ENCODE measurements at places on chromosomes 1 and 21.

GRCh38 chr1:229371624-229372023 lies 28.8 kb upstream of the CCSAP start:
- no peak for DNase-seq

- DNase-seq = no peak
Observed at GRCh38 chr1:74818661-74819456, 85.9 kb downstream of the TYW3 start.

DNA sequence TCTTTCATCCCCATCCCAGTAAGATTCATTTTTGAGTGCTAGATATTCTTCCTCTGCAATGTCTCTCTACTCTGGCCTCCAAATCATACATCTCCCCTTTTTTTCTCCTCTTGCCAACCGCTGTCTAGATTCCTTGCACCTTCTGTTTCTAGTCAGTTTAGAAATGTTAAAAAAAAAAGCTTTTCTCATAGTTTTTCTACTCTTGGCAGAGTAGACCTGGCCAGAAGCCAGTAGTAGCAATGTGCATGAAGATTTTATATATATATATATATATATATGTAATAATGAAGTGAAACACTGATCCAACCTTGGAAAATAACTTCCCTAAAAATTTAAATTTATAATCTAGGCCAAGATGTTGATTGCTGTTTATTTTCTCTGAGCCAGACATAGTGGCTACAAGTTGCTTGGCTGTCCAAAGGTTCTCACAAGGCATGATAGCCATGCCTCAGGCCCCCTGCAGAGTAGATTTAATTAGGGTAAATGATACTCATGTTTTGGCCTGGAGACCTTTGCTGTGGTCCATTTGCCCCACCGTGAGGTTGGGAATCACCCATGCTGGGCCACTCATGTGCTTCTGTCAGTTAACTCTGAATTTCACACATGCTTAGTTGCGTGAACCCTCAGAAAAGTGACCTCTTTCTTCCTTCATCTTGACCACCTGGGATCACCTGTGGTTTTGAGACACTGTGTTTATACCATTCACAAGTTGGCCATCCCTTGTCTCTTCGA lies 103.4 kb upstream of the KCNE2 start:
- no peak for DNase-seq

DNA sequence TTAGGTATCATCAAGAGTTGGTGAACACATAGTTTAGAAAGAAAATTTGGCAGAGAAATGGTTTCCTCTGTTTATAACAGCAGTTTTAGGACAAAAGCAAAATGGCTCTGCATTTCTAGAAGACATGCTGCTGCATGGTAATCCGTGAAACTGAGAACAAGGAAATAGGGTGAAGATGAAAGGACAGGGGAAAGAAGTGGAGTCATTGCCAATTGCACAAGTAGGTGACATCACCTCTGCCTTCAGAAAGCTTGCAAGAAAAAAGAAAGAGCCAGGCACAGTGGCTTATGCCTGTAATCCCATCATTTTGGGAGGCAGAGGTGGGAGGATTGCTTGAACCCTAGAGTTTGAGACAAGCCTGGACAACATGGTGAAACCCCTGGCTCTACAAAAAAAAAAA lies 217.6 kb downstream of the LMX1A start:
- DNase-seq = no peak

- no peak for DNase-seq
Observed at GRCh38 chr1:182107209-182107608, 45.7 kb upstream of the ZNF648 start.

DNA sequence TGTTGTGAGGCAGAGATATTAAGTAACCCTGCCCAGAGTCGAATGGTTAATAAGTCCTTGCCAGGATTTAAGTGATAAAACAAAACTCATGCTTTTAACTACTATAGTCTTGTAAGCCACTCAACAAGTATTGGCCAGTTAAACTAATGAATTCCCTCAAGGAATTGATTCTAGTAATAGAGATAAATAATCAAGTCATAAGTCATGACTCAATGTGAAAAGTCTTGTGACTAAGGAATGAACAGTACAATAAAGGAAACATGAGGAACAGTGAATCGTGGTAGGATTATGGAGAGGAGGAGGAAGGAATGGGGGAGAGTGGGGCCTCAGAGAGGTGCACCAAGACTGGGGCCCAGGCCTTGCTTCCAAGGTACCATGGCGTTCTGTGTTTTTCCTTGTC lies 104.7 kb downstream of the FGGY start:
- DNase-seq = no peak

GRCh38 chr1:193486671-193487229 lies 300.3 kb upstream of the B3GALT2 start:
- no peak for DNase-seq

DNA sequence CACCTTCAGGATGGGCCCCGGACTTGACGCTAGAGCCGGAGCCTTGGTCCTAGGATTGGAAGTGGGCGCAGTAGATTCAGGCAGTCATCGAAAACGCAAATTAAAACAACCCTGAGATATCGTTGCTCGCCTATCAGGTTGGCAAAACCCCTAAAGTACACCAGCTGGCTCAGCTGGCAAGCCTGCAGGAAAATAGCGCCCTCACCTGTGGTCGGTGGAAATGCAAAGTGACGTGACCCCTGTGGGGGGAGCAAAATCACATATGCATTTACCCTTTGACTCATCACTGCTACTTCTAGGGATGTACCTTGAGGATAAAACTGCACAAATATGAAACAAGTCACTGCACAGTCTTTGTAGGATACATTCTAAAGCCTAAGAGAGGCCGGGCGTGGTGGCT lies 170.3 kb upstream of the TMEM51 start:
- no peak for DNase-seq

GRCh38 chr1:236860674-236861073 lies 65.6 kb downstream of the MTR start:
- DNase-seq = no peak

GRCh38 chr1:9121496-9122409 lies 7.1 kb downstream of the GPR157 start:
- DNase-seq = no peak

DNA sequence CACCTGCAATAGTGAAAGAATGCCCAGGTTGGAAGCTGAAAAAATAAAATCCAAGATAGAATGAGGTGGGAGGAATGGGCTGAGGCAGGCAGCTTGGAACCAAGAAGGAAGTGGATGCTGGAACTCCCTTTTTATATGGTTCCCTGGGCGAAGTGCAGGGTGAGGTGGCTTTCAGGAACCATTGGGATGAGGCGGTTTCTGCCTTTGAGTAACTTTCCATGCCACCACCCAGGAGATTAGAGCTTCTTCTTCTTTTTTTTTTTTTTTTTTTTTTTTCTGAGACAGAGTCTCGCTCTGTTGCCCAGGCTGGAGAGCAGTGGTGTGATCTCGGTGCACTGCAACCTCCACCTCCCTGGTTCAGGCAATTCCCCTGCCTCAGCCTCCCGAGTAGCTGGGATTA lies 17.8 kb upstream of the MRPS6 start:
- DNase-seq = no peak

DNA sequence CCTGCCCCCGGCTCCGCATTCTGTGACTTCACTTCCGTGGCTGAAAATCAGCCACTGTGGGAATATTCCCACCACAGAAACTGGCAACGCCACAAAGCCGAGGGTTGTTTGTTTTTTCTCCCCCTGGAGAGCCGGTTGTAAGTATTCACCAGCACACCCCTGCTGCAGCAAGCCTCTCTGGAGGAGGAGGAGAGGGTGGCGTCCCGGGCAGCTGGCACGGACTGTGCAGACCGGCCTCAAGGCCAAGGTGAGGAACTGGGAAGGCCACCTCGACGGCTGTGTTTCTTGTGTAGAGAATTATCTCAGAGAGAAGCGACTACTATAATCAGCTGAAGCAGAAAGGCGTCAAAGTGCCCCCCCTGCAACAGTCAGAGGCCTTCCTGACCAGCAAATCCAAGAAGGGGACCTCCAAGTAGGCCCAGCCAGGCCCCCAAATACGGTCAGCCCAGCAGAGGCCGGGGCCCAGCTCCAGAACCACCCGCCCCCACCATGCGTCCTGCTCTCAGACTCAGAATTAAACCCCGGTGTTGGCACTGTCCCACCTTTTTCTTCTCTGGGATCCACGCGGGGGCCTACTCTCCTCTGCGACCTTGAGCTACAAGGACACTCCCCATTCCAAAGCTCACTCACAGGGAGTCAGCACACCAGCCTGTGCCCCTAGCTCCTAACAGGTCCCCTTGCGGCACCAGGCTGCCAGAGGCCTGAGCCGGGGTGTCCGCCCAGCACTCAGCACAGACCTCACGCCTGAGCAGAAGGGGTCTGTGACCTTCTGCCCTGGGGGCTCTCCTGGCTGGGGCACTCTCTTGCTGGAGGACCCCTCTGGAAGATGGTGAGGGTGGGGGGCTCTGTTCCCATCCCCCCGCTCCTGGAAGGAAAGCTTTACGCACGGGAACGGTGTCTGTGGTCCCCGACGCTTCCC lies 1.2 kb upstream of the SMIM1 start:
- DNase-seq = no peak

- no peak for DNase-seq
Observed at GRCh38 chr1:119542492-119542946, 35.5 kb downstream of the HSD3B1 start.

GRCh38 chr1:177289532-177289931 lies 118.8 kb downstream of the BRINP2 start:
- no peak for DNase-seq

- DNase-seq = no peak
Observed at GRCh38 chr1:235369802-235370201, 2.6 kb downstream of the TBCE start.

- no peak for DNase-seq
Observed at GRCh38 chr1:99623554-99623953, 22.4 kb upstream of the PALMD start.

GRCh38 chr1:68521286-68521685 lies 24.4 kb upstream of the DEPDC1 start:
- no peak for DNase-seq

DNA sequence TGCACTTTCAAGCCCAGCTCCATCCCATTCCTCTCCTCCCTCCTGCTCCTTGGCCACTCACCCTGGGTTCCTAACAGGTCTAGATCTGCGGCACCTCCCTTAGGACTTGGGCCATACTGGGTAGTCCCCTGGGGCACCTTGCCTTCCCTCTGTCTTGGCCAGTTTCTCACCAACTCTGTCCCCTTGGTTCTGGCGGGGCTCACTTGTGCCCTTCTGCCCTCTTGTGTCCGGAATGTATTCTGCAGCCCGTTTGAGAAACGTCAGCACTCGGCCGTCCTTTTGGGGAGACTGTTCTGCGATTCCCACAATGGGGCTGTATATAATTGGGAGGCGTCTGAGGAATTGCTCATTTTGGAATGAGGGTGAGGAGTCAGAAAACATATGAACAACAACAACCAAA lies 162.4 kb downstream of the ZSCAN20 start:
- peak; percentile 28 for DNase-seq

DNA sequence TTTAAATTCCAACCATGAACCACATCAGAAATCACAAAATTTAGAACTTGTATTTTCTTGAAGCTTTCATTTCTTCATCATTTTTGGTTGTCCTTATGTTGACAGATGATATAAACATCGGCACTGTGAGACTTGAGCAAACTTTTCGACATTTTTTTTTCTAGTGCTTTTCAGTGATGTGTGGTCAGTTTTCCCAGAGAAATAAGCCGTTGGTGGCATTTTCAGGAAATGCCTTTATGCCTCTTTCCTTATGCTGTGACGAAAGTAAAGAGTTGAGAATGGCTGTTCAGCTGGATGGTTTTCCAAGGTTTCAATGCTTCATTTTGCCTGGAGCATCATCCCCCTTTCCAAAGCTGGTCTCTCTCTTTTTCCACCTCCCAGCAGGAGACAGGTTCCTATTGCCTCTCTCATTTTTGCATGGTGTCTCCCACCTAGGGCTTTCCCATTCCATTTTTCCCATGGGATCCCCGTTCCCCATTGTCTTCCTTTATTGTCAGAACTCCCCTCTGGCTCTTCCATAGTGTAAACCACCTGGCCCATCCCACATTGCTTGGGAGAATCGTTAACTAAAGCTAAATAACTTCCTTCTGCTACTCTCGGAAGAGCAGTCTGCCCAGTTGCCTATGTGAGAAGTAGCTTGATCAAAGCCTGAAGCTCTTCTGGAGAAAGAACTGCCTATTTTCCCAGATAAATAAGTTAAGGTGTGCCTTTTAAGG lies 61.4 kb upstream of the DYNLT5 start:
- peak; percentile 65 for DNase-seq

- no peak for DNase-seq
Observed at GRCh38 chr21:21101911-21102310, 103.7 kb downstream of the NCAM2 start.

GRCh38 chr1:114558544-114558943 lies 22.9 kb downstream of the BCAS2 start:
- DNase-seq = no peak

GRCh38 chr1:167433884-167434283 lies 84.4 kb downstream of the CD247 start:
- DNase-seq = no peak

GRCh38 chr1:12454406-12455391 lies 163.3 kb downstream of the DHRS3 start:
- DNase-seq = peak; percentile 80

DNA sequence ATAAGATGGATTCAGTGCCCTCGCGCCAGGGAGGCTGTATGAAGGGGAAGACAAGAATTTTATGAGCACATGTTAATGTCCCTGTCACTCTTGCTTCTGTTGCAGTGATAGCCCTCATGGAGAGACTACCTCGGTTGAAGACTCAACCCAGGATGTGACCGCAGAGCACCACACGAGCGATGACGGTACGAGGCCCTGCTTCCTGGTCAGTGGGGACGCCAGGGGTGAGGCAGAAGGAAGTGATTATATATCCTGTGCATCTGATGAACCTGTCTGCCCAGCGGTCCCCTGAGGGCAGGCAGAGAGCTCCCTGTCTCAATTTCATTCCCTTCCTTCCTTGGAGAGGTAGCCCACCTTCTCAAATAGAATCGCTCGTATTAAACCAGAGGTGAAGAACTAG lies 20.0 kb upstream of the IKBKE start:
- DNase-seq = no peak

- no peak for DNase-seq
Observed at GRCh38 chr21:33037501-33037900, 11.8 kb downstream of the OLIG2 start.

DNA sequence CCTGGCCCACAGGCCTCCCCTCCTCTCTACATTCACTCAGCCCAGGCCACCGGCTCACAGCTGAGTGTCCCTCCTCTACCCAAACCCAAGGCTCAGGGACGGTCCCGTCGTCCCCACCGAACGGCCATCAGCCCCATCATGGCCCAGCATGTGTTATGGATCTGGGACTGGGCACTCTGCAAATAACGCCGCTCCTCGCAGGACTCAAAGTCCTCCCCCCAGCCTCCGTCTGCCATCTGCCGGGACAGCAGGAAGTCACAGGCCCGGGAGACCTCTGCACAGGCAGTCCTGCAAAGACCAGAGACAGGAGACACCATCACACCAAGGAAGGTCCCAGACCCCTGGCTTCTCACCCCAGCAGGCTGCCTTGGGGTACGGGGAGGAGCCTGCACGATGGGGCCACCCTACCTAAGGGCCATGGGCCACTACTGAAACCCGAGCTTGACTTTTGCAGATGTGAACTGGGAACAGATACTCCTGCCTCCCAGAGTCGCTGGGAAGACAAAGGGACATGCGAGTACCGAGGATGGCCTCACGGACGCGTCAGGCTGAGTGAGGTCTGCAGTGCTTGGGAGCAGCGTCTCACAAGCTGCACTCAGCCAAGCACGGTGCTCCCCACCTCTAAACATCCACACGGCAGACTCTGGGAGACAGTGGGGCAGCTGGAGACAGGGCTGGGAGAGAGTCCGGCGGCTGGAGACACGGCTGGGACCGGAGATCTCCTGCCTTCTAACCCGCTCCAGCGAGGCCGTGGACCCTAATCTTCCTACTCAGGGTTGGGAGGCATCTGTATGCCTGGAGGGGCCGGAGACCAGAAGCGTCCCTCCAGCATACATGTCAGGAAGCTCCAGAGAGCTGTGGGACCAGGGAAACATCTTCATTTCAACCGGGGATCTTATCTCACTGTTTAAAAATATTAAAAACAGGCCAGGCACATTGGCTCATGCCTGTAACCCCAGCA lies 10.4 kb upstream of the SPATC1L start:
- DNase-seq = no peak
